ENCODE measurements at places on chromosomes 11 and 22. TPM values are rescaled to one million over a fixed set of nuclear protein-coding genes. Genes with fewer than 3 reads are reported as not detected.
A peak's percentile ranks its signal among the peaks of the same experiment; 100 is the strongest.

DNA sequence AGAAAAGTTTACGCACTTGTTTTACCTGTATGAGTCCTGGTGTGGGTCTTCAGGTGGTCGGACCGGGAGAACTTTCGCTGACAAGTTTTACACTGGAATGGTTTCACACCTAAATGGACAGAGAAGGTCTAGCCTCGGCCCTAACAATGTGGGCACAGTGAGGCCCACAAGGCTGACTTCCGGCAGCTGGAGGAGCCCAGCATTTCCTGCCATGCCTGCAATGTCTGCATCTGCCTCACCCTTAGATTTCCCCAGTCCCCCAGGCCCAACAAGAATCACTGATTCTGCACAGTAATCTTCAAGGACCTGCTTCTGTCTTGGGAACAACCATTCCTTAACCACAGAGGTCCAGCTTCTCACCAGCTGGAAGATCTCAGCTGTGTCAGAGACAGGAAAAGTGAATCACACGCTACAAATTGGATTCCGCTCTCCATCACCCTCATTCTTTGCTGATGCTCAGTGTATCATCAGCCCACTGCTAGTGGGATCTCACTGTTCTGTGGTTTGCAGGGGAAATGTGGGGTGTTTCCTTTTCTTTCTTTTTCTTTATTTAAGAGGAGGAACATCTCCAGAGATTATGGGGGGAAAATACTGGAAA lies 43.3 kb downstream of the WT1 start:
- DNase-seq, result no peak

DNA sequence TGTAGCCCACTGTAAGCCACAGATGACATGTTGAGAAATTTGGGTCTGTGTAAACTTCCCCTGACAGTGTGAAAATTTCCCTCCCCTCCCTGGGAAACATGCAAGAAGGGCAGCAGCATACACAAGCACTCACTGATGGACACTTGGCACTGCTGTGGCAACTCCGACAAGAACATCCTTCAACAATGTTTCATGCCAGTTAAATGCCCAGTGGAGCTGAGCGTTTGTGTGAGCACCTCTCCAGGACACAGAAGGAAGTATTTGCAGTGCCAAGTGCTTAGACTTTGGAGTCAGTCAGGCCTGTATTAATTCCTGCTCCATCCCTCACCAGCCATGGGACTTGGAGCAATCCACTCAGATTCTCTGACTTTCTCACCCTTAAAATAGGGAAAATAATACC lies 17.7 kb downstream of the C11orf87 start:
- DNase-seq, result no peak

- DNase-seq, result no peak
Observed at GRCh38 chr11:134559602-134559962, 147.5 kb upstream of the B3GAT1 start.

DNA sequence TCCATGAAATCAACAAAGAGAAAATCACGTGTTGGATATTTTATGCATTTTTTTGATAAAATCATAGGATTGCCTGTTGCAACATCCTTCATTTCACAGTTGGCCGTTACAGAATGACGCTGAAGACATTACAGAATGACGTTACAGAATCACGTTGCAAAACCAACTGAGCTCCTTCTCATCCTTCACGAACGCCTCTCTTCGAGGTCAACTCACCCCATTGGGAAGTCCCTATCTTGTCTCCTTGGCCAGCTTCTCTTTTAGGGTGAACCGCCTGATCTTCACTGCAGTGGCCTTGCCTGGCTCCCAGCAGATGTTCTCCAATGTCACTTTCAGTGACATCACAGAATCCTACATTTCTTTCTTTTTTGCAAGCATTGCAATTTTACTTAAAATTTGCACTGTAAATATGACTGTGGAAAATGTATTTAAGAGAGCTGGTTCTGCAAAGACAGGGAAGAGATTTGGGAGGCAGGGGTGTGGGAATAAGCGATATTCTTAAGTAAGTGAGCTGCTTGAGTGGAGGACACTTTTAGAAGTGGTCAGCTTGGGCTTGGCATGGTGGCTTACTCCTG lies 5.1 kb downstream of the KRTAP5-7 start:
- DNase-seq, result no peak

- DNase-seq, result no peak
Observed at GRCh38 chr22:37529652-37530345, 10.6 kb upstream of the CARD10 start.

DNA sequence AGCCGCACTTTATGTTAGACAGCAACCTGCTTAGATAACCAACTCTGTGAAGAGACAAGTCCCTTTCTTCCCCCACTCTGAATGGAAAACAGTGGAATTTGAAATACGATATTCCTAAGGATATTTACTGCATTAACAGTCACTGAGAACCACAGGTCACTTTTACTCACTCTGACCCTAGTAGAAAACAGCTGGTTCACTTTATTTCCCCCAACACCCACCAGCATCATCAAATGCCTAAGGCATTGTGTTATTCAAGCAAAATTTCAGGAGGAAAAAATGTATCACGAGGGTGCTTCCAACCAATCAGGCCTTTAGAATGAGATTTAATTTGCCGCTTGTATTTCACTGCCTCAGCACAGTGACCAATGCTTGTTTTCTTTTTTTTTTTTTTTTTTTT lies 1134.1 kb upstream of the CCDC90B start:
- DNase-seq, result no peak

- DNase-seq, result no peak
Observed at GRCh38 chr11:6855971-6856541, 6.8 kb upstream of the OR10A2 start.

DNA sequence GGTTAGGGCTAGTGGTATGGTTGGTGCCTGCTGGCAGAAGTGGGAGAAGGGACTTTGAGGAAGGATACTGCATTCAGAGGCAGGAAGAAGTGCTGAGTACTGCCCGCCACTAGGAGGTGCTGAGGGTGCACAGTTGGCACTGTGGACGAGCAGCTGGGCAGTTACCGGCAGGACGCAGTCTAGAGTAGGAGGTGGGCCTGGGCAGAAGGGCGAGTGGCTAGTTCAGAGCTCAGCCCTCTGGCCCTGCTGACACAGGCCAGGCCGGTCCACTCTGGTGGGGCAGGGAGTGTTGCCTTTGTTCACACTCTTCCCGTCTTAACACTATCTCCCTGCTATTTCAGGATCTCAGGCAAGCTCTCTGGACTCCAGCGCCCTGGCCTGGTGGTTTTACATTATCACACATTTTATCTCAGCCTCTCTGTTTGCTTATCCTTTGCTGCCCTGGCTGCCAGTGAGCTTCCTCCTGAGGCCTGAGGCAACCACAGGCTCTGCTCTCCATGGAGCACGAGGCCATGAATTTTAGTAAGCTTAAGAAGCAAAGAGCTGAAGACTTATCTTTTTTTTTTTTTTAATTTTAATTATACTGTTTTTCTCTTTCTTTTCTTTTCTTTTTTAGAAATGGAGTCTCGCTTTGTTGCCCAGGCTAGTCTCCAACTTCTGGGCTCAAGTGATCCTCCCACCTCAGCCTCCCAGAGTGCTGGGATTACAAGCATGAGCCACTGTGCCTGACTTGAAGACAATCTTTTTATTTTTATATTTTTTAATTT lies 26.9 kb downstream of the SNAP29 start:
- peak; percentile 88 for DNase-seq

DNA sequence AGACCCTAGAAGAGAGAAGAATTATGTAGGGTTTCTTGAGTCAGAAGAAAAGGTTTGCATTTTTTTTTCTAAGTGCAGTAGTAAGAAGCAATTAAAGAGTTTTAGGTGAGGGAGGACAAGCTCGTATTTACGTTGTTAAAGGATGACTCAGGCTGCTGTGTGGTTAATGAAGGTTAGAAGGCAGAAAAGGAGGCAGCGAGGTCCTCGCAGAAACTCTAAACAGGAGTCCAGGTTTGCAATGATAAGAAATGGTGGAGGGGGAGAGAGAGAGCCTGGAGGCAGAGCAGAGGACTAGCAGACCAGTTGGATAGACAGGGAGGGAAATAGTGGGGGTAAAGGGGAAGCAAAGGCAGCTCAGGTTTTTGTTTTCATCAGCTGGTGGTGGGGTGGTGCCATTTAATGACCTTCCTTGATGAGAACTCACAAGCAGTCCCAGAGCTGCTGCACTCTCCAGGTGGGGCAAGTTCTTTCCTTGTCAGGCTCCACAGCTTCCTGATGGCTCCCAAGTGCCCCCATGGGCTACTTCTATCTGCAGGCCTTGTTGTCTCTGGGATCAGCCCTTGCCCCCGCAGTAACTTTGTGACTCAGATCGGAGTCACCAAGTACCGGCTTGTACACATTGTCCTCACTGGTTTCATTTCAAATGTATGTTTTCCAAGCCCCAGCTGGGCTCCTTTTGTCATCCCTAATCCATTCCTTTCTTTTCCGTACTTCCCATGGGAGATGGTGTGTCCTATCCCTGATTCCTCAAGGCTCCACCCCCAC lies 8.3 kb upstream of the INSC start:
- DNase-seq, result no peak

GRCh38 chr11:70467201-70468085 lies 69.1 kb downstream of the CTTN start:
- peak; percentile 51 for DNase-seq

DNA sequence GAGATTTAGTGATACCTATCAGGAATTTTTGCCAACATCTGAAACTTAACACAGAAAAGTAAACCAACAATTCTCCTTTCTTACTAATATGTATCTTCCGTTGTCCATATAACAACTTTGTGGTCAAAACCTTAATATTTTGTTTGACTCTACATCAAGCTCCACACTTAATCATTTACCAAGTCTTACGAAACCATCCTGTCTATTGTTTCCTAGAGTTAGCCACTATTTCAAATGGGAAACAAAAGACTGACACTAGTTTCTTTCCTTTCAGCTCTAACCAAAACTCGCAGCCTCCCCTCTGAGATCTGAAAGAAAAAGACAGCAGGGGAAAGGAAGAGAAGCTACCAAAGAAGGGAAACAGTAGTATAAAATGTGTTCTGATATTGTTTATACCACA lies 26.5 kb upstream of the PRDM10 start:
- DNase-seq, result no peak

DNA sequence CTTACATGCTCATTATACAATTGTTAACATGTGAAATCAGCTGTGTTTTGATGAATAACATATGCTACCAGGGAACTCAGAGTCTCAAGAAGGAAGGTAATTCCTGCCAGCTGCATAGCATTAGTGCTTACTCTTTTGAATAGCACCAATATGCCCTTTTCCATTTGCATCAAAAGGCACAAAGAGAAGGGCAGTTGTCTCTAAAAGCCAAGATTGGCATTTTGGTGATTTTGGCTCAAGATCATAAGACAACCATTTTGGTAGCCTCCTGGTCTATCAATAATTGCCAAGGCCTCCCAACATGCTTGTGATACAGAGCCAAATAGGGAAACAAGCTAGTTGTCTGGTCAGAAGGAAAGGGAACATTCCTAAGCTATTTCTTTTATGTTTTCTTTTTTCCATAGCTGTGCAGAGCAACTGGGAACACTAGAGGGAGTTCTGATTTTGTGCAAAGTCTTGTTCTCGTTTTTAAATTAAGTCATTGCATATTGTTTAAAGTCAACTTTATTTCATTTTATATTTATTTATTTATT lies 416.7 kb upstream of the CHORDC1 start:
- peak; percentile 9 for DNase-seq

GRCh38 chr11:60169264-60169915 lies 13.5 kb downstream of the MS4A6A start:
- DNase-seq, result peak; percentile 100

DNA sequence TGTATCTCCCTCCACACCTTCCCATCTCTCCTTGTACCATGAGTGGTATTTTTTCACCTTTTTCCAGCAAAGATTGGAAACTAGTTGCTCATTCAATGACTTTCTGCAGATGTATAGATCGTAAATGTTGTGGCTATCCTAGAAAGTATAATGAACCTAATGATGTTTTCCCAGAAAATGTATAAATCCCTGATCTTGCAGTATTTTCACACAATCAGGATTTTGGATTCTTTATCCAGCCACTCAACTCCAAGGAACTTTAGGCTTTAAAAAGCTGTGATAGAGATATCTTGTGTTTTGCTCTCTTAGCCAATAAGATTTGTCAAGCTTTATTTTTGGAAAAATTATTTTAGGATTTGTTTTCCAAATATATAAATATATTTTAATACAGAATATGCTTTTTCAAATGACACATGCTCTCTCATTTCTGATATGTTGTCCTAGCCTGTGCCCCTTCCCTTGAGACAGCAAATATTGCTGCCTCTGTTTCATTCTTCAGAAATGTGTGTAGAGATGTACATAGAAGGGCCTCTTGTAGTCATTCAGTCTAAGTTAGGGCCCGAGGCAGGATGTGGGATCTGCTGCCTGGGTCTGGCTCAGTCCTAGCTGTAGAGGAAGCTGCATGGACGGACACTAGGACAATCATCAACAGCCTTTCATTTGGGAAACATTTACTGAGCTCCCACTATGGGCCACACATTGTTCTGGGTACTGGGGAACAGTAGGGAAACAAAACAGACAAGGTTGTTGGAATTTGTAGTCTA lies 62.4 kb downstream of the NAV2 start:
- no peak for DNase-seq

GRCh38 chr11:130216591-130217132 lies 57.1 kb downstream of the ST14 start:
- DNase-seq, result no peak

- DNase-seq, result no peak
Observed at GRCh38 chr11:1205121-1205986, 17.5 kb upstream of the MUC5B start.

GRCh38 chr22:39263626-39264348 lies 19.0 kb upstream of the PDGFB start:
- DNase-seq, result no peak

GRCh38 chr22:47042116-47042825 lies 279.8 kb downstream of the TBC1D22A start:
- no peak for DNase-seq

GRCh38 chr11:29095821-29096220 lies 921.0 kb downstream of the KCNA4 start:
- no peak for DNase-seq

GRCh38 chr11:112044961-112045360 lies 19.8 kb downstream of the DLAT start:
- DNase-seq, result no peak

GRCh38 chr22:35656284-35656752 lies 8.1 kb downstream of the APOL6 start:
- DNase-seq, result no peak

GRCh38 chr11:14656536-14657457 lies 13.2 kb downstream of the PDE3B start:
- DNase-seq, result no peak

- DNase-seq, result no peak
Observed at GRCh38 chr11:134032043-134032442, 36.8 kb upstream of the JAM3 start.

TRIM34 gene
- 14.6 TPM for polyA plus RNA-seq

SERHL2 gene
- 2.0 TPM for polyA plus RNA-seq

TEX12 gene
- not detected for polyA plus RNA-seq

CABP4 gene
- 2.4 TPM for polyA plus RNA-seq

ROM1 gene
- polyA plus RNA-seq, result 5.3 TPM

CARNS1 gene
- 0.14 TPM for polyA plus RNA-seq

HBB gene
- polyA plus RNA-seq, result not detected

SFI1 gene
- polyA plus RNA-seq, result 12.5 TPM

ANO1 gene
- polyA plus RNA-seq, result 0.03 TPM

PANX2 gene
- 2.5 TPM for polyA plus RNA-seq

KDM4D gene
- polyA plus RNA-seq, result 1.3 TPM

DEUP1 gene
- not detected for polyA plus RNA-seq

FGF4 gene
- polyA plus RNA-seq, result not detected

ARL14EP gene
- polyA plus RNA-seq, result 9.6 TPM

Data from endothelial cell of umbilical vein (primary cell).